M059J (cell line): ENCODE measurements at places on chromosomes 12 and 14. TPM values are rescaled to one million over a fixed set of nuclear protein-coding genes. Genes with fewer than 3 reads are reported as not detected.

The ZNF705A gene
- not detected in 2 replicates for total RNA-seq

The TAS2R7 gene
- not detected in 2 replicates for total RNA-seq

The HOXC10 gene
- total RNA-seq = 15.0 and 15.3 TPM in 2 replicates

The GEMIN2 gene
- 58.9 and 78.3 TPM in 2 replicates for total RNA-seq

The GZMH gene
- total RNA-seq = not detected in 2 replicates

The BDKRB2 gene
- 2.6 and 3.8 TPM in 2 replicates for total RNA-seq

DNA sequence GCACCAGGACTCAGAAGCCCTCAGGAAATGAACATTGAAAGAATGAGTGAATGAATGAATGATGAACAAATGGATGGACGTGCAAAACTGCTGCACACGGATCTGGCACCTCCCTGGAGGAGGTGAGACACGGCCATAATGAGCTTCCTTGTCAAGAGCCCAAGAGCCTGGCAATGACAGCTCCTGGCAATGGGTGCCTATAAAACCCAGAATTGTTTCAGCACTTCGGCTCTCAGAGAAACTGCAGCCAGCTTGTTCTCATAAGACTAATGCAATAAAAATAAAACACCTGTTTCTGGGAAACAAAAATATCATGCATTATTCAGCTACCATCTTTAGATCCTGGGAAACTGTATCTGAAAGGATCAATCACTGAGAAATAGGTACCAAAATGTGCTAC lies 200.5 kb upstream of the SFSWAP start:
- DNase-seq = no peak

DNA sequence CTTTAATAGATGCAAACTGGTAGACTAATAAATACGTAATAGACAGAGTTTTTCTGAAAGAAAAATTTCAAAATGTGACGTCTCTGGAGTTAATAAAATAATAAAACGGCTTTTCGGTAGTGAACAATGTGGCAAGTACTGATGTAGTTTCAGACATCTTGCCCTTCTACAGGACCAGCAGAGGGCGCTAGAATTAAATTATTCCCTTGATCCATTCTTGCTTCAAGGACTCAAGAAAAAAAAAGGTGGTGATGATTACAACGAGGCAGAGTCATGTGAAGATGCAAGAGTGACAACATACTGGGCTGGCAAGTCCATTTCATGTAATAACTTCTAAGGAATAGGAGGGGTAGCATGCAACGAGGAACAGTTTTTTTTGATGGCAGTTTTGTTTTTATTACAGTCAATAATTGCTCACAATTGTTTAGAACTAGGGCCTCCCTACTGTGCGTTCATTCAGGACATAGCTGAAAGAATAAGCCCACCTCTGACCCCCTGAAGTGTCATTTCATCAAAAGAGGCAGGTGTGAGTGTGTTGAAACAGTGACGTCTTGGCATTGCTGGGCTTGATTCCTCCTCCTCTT lies 101.0 kb upstream of the GZMB start:
- DNase-seq = peak; percentile 25

GRCh38 chr14:70029296-70030132 lies 150.3 kb downstream of the SMOC1 start:
- no peak for DNase-seq

DNA sequence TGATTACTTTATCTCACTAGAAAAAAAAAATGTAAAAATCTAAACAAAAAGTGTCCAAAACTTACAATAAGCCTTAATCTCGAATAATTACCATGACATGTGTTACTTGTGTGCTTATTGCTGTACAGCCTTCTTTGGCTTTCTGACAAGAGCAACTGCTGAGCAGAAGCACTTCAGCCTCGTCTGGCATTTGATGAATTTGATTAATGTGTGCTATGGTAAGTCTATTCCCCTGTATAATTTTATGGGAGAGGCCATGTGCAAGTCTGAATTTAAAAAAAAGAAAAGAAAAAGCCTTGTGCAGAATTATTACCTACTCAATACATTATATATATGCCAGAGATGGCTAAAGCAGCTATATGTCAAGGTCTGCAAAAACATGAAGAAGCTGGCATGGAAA lies 113.9 kb downstream of the AEBP2 start:
- DNase-seq = no peak

DNA sequence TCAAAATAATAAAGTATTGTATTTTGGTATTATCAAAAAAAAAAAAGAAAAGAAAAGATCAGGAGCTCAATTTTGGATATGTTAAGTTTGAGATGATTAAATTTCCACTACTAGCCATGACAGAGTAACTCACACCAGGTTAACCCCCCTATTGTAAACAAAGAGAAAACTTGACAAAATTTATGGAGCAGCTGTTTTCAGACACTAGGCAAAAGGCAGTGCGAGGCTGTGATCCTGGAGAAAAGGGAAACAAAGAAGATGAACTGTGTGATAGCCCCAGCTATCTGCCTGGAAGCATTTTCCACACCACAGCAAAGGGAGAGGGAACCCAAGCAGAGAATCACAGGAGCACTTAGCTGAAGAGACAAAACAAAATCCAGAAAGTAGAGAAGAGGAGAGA lies 145.0 kb downstream of the KIF21A start:
- no peak for DNase-seq

GRCh38 chr14:91400696-91401095 lies 16.9 kb downstream of the CCDC88C start:
- DNase-seq = no peak

DNA sequence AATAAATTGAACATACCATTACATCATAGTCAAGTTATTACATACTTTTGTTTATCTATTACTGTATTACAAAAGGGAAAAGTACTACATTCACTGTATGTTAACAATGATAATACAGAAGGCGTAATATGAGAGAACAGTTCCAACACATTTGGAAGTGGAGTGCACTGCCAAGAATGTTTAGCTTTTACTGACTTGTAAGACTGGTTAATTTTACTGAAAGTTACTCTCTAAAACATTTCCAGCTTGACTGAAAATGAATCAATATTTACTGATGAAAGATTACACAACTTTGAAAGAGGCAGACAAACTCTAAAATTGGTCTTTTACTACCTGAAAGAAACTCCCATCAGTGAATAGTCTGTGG lies 728.5 kb downstream of the FSCB start:
- DNase-seq = no peak

GRCh38 chr12:130438711-130439110 lies 101.0 kb downstream of the PIWIL1 start:
- DNase-seq = no peak

- no peak for DNase-seq
Measured at GRCh38 chr12:40262657-40263056, 37.9 kb downstream of the LRRK2 start.

- no peak for DNase-seq
Measured at GRCh38 chr12:109881752-109882151, 1.4 kb upstream of the GLTP start.

GRCh38 chr14:96181186-96182056 lies 23.2 kb upstream of the BDKRB2 start:
- no peak for DNase-seq

DNA sequence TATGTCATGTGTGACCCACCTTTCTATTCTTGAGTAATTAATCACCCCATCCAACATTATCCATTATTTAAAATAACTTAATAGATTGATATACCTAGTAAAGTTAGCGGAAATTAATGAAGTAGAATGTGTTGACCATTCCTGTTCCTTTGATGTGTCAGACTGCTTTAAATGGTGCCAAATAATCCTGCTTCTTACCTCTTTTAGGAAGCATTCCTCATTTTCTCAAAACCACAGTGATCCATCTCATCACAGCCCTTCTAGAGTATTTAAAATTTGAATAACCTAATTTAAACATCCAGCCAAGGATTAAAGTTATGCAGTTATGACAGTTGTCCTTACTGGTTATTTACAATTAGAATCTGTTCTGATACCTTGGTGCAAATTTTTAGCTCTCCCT lies 6.9 kb downstream of the MGAT4C start:
- no peak for DNase-seq

DNA sequence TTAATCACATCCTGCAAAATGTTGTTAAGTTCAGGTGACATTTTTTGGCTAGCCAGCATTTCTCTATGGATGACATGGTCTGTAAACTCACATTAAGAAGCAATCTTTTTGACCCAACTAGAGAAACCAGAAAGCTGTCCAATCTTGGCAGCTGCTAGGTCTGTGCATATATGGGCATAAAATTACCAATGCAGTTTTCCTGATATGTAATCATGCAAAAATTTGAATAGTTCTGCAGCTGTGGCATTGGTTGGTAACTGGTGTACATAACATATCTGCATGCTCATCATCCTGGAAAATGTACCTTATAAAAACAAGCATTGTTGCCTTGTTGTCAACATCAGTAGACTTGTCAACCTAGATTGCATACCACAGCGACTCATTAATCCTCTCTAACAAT lies 620.0 kb upstream of the LRFN5 start:
- no peak for DNase-seq
